Activated naive CD8-positive, alpha-beta T cell treated with anti-CD3 and anti-CD28 coated beads, Interleukin-2, amount 50 U/mL, for 24 hours (primary cell): ENCODE measurements at places on chromosomes 3 and 15.

DNA sequence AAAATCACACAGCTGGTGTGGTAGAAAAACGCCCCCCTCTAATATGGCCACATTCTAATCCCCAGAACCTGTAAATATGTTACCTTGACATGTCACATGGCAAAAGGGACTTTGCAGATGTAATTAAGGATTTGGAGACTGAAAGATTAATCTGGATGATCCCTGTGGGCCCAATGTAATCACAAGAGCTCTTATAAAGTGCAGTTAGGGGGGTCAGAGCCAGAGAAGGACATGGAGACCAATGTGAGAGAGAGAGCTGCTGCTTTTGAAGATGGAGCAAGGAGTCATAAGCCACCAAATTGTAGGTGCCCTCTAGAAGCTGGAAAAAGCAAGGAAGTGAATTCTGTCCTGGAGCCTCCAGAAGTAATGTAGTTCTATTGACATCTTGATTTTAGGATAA, 152.6 kb downstream of the PEX5L start:
- no peak for DNase-seq

GRCh38 chr3:101384426-101384825, 64.1 kb upstream of the IMPG2 start:
- no peak for DNase-seq

GRCh38 chr3:41192885-41193284, 6.4 kb upstream of the CTNNB1 start:
- no peak for DNase-seq

DNA sequence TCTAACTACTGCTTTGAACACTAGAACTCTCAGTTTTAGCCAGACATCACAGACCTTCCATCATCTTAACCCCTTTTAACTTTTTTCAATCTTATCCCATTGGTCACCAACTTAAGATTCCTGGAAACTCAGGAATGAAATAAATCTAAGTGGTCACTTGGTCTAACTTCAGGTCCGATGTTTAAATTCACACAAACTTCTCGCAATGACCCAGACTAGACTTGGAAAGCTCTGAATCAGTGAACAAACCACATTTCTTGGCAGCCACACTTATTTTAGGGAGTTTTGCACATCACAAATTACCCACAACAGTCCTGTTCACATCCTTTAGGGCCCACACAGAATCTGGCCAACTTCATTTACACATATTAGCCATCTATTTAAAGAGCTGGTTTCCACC, 118.9 kb downstream of the MAGI1 start:
- DNase-seq = no peak

- no peak for DNase-seq
Measured at GRCh38 chr3:24360957-24361356, 133.7 kb downstream of the THRB start.

DNA sequence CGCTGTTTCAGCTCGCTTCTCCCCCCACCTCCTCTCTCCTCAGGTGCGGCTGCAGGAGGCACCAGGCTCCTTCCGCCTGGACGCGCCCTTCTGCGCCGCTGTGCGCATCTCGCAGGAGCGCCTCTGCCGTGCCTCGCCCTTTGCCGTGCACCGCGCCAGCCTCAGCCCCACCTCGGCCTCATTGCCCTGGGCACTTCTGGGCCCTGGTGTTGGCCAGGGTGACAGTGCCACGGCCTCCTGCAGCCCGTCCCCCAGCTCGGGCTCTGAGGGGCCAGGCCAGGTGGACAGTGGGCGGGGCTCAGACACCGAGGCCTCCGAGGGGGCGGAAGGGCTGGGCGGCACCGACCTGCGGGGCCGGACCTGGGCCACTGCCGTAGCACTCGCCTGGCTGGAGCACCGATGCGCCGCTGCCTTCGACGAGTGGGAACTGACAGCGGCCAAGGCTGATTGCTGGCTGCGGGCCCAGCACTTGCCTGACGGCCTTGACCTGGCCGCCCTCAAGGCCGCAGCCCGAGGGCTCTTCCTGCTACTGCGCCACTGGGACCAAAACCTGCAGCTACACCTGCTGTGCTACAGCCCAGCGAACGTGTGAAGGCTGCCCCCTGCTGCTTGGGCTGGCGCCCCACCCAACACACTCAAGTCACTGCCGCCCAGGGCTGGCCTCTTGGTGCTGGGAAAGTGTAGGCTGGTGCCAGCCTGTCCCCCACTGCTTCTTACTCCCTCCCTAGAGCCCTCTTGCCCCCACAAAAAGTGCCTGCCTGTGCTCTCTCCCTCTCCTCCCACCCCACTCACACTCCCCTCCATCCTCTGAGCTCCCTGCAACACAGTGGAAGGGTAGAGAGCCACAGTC, 7.1 kb downstream of the ALG3 start:
- DNase-seq = no peak

- DNase-seq = no peak
Measured at GRCh38 chr3:9105421-9105820, 142.1 kb upstream of the RAD18 start.

GRCh38 chr3:122030381-122031122, 8.5 kb upstream of the ILDR1 start:
- peak; percentile 13 for DNase-seq

DNA sequence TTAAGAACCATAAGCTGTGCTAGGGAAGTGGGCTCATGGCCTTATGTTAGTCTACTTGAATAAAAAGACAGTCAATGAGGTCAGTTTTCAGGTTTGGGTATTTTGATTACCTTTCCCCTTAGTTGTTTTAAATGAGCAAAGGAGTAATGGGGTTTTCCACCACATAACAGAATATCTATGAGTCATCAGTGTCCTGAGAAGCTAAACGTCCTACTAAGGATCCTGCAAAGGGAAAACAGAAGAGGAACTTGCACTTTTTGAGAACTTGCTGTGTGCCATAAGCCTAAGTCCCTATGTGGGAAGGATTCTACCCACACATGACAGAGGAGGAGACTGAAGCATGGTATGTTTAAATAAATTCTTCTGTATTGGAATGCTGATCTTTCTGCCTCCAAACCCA, 292.8 kb upstream of the TMC3 start:
- no peak for DNase-seq
